Pancreas (tissue), 10 donors: ENCODE measurements at places on chromosomes 13 and 19. TPM values are rescaled to one million over a fixed set of nuclear protein-coding genes. Genes with fewer than 3 reads are reported as not detected.

DNA sequence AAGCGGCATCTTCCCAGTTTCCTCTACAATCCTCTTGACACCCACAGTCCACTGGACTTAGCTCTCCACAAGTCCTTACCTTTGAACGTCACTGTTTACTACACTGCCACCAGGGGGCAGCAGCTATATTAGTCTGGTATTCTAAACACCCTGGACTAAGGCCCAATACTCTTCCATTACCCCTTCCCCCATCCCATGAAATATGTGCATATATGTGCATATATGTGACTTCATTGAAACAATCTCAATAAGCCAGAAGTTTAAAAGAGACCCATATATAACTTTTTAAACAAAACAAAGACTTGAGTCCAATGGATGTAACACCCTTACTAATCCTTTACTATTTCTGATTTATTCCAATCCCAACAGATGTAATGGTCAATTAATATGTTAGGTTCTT, 15.5 kb downstream of the GGACT start:
- peak; percentile 61 for DNase-seq

The IL17D gene
- 0.35 TPM for total RNA-seq

The AP1M2 gene
- total RNA-seq, result 34.0 TPM

The FCHO1 gene
- total RNA-seq, result 1.4 TPM

The CATSPERD gene
- not detected for total RNA-seq

The ZNF813 gene
- 2.4 TPM for total RNA-seq

The PTGER1 gene
- 0.12 TPM for total RNA-seq
